ENCODE measurements at places on chromosomes 3 and 15.

GRCh38 chr3:17142516-17142915, 257.8 kb downstream of the PLCL2 start:
- DNase-seq = no peak

DNA sequence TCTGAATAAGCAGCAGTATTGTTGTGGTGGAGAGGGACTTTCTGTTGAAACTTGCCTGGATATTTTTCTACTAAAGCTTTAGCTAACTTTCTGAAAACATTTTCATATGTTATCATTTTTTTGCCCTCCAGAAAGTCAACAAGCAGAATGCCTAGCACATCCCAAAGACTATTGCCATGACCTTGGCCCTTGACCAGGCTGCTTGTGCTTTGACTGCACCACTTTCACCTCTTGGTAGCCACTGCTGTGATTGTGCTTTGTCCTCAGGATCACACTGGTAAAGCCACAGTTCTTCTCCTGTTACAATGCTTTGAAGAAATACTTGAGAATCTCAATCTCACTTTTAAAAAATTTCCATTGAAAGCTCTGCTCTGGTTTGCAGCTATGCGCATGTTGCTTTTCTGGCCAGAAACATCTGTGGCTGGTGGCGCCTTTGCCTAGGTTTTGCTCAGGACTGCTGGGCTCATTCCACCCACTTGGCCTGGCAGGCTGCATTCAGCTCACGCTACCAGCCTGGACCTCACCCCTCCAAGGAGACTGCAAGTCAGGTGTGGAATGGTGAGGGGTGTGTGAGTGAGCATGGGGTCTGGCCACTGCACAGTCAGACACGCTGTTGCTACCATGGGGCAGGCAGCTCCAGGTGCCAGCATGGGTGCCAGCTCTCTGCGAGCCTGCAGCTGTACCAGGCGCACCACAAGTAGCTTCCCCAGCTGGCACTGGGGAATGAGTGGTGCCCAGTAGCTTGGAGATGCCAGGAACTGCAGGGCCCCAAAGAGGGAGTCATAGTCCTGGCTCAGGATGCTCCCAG, 89.8 kb upstream of the TNFSF10 start:
- no peak for DNase-seq

GRCh38 chr3:66993082-66993481, 5.0 kb upstream of the KBTBD8 start:
- no peak for DNase-seq

DNA sequence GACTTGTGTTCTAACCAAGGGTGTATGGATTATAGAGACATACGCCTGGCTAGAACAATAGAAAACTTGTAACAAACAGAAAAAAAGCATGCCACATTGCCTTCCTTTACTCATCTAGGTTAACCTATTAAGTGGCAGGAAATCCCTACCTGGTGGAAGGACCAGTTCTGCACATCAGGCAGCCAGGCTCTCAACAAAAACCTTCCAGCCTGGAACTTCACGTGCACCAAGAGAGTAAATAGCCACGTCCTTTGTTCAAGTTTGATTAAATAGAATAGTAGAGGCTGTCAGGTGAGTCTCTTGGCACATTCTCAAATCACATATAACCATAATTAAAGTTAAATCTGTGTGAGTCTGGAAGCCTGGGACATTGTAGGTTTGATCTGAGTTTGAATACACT, 85.0 kb upstream of the DPH6 start:
- no peak for DNase-seq

GRCh38 chr3:122094125-122094524, 39.0 kb downstream of the CD86 start:
- DNase-seq = no peak

GRCh38 chr3:94246171-94246570, 183.3 kb downstream of the NSUN3 start:
- no peak for DNase-seq

- no peak for DNase-seq
Measured at GRCh38 chr3:111585217-111585616, 9.9 kb downstream of the ZBED2 start.

DNA sequence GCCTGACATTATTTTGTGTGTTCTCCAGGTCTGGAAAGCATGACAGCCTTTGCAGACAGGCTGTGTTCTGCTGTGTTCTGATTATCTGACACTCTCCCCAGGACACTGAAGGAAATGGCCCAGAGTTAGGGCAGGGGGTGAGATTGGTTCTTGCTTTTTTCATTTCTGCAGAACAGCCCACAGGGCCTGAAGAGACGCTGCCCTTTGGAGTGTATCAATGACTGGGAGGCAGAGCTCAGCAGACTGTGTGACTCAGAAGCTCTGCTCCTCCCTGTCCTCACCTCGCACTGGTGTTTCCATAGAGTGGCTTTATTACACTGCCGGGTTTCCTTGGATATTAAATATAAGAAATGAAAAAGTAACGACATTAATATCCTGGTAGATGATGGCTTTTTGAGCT, 523.6 kb downstream of the NTRK3 start:
- no peak for DNase-seq

- DNase-seq = no peak
Measured at GRCh38 chr3:78889348-78889747, 878.5 kb downstream of the ROBO1 start.

- DNase-seq = no peak
Measured at GRCh38 chr3:118927449-118927848, 107.2 kb downstream of the IGSF11 start.

DNA sequence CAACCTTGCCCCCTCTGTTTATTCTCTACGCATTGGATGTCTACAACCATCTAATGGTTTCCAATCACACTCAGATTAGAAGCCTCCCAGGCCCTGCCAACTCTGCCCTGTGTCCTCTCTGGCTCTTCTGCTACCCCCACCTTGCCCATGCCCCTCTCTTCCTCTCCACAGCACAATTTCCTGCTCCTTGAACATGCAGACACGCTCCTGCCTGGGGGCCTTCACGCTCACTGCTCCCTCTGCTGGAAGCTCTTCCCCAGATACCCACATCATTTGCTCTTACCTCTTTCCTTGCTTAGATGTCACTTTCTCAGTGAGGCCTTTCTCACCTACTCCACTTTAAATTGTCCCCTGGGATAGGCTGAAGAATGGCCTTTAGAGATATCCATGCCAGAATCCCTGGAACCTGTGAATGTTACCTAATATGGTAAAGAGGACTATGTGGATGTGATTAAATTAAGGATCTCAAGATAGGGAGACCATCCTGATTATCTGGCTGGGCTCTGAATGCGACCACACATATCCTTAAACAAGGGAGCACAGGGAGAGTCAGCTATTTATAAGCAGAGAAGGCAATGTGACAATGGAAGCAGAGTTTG, 9.9 kb downstream of the KY start:
- DNase-seq = no peak

GRCh38 chr15:89805241-89806209, 9.1 kb downstream of the ANPEP start:
- DNase-seq = no peak

GRCh38 chr15:67897646-67898339, 57.9 kb upstream of the RNU6-1 start:
- DNase-seq = no peak

- no peak for DNase-seq
Measured at GRCh38 chr15:100923902-100924301, 4.7 kb downstream of the LRRK1 start.

GRCh38 chr15:39128746-39129145, 452.1 kb upstream of the THBS1 start:
- DNase-seq = no peak

GRCh38 chr15:95454403-95455262, 875.9 kb upstream of the NR2F2 start:
- DNase-seq = no peak

GRCh38 chr15:89496155-89497098, at the start of gene RHCG:
RHCG (minus strand) TSS chr15:89496583; CDS start chr15:89496544, 39 bp downstream.
- no peak for DNase-seq

- no peak for DNase-seq
Measured at GRCh38 chr3:175346573-175347356, 487.6 kb downstream of the NAALADL2 start.

DNA sequence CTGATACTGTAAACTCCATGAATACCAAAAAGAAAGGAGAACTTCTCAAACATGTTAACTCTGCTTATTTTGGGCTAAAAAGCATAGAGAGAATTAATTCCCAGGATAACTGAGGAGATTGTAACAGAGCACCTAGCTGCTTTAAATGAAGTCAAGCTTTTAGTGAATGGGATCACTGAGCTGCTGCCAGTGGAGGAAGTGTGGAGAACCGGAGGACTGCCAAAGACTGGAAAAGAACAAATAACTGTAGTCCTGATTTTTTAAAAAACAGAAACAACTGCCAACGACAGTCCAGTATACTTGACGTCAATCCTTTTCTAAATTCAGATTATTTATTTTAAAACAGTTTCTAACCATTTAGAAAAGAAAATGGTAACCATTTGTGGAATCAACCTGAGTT, 3.3 kb downstream of the C3orf70 start:
- DNase-seq = no peak

- DNase-seq = no peak
Measured at GRCh38 chr3:172134352-172134751, 95.0 kb downstream of the FNDC3B start.

GRCh38 chr15:49573421-49573820, 47.2 kb downstream of the FAM227B start:
- no peak for DNase-seq

DNA sequence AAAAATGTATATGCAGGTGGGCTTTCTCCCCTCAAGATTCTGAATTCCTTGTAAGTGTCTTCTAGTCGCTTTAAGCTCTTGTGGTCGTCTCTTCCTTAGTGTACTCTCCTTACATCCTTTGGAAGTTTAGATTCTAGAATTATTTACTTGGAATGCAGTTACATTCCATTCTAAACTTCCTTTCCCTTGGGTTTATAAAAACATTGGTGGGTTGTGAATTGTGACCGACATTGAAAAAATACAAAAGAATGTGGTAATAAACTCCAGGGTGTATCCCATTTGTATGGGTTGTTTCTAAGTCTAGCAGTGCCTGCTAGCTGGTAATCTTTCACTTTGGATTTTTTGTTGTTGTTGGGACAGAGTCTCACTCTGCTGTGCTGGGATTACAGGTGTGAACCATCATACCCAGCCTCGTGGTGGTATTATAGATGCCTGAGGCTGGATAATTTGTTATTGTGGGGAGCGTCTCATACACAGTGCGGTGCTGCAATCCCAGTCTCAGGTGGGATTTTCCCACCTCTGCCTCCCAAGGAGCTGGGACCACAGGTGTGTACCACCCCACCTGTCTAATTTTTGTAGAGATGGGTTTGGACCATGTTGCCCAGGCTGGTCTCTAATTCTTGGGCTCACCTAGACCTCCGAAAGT, 9.1 kb downstream of the CHD2 start:
- DNase-seq = no peak

- DNase-seq = no peak
Measured at GRCh38 chr3:148494451-148494850, 203.3 kb upstream of the AGTR1 start.

DNA sequence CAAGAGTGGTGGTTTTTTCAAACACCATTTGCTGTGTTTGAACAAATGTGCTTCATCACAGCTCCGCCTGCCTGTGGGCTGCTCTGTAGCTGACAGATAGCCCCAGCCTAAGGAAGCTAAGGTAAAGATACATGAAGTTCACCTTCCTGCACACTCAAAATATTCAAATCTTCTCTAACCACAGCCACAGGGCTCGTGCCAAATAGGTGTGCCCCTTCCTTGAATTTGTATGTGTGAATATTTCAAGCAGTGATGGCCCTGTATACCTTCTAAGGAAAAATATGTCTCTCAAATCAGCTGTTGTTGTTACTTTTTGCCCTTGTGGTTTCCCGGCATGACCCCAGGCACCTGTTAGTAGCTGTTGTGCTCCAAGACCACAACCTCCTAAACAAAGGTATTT, 92.8 kb downstream of the CCNL1 start:
- no peak for DNase-seq
